ENCODE measurements at places on chromosomes 11 and 22.
A peak's percentile ranks its signal among the peaks of the same experiment; 100 is the strongest.

DNA sequence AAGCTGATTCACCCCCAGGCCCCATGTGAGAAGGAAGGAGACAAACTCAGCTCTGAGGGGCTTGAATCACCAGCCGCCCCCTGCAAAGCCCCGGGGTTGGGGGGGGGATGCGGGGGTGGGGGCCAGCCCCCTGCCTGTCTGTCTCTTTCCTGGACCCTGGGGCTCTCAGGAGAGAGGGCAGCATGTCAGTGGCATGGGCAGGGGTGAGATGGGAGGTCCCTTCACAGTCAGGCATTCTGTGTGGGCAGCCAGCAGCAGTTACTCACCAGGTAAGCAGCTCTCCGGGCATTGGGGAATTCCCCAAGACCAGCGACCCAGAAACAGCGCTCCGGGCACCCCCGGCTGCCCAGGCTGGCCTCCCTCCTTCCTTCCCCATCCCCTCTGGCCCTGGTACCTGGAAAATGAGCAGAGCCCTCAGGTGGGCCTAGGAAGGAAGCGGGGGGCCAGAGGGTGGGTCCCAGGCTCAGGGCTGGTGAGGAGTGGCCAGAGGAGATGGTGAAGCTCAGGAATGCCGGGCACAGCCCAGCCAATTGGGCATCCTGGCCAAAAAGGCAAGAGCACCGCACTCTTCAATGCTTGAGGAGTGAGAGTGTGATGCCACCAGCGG lies 4.2 kb upstream of the LIF start:
- DNase-seq, result no peak

DNA sequence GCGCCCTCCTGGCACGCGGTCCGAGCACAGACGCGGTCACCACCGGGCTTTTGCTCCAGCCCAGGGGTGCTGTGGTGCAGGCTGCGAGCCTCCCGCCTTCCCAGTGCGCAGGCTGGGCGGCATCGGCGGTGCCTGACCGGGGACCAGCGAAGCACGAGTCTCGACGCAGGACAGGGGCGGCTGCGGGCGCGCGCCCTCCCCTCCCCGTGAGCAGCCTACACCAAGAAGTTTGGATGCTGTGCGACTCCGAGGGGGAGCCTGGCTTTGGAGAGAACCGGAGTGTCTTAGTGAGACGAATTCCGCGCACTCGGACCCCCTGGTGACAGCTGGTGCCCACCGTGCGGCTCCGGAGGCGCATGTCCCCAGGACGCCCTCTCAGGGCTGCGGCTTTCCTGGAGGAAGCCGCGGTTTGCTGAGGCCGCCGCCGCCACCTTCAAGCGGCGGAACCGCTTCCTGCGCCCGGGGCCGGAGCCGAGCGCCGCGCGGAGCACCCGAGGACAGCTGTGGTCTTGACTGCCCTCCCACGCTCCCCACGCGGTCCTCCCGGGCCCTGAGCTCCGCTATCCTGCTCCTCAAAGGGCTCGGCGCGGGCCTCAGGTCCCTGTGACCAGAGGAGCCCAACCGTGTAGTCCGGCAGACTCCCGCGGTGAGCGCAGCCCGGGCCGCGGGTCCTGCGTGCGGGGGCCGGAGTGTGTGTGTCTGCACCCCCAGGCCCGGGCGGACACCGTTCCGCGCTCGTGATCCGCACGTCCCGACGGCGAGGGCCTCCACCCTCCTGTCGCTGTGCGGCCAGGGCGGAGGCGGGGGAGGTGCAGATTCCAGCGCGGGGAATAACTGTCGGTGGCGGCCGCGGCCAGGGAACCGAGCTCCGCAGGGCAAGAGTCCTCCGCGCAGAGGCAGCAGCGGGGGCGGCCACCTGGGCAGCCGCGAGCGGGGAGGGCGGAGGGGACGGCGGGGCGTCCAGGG lies 1.7 kb downstream of the FGF3 start:
- no peak for DNase-seq

DNA sequence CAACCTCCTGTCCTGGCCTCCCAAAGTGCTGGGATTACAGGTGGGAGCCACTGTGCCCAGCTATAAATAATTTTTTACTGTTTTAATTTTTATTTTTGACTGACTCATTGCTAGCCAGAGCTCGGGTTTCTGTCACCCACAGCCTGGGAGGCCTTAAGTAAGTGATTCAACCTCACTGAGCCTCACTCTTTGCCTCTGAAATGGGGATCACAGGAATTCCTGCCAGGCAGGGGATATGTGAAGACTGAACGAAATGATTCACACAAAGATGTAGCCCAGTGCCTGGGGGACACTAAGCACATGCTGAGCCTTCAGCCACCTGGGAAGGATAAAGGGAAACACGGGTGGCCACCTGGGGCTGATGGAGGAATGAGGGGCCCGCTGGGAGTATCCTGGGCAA lies 3.8 kb upstream of the LRRC74B start:
- DNase-seq, result no peak

- DNase-seq, result peak; percentile 39
Observed at GRCh38 chr11:118434553-118435289, 1.6 kb upstream of the KMT2A start.

DNA sequence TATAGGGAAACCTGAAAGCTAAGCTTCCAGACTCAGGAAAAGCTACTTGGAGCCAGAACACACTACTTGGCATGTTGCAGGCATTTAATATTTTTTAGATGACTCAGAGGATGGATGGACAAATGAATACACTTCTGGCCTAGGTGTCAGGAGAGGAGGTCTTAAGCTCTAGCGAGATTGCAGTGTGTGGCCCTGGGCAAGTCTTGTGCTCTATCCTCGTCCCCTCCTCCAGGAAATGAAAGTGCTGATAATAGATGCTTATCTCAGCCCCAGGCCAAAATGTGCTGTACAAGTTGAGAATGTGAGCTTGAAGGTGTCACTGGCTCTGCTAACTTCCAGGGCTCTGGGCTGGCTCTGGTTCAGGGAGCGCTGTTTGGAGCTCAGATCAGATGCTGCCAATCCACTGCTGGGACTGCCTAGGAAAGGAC lies 136.3 kb downstream of the PKNOX2 start:
- no peak for DNase-seq

DNA sequence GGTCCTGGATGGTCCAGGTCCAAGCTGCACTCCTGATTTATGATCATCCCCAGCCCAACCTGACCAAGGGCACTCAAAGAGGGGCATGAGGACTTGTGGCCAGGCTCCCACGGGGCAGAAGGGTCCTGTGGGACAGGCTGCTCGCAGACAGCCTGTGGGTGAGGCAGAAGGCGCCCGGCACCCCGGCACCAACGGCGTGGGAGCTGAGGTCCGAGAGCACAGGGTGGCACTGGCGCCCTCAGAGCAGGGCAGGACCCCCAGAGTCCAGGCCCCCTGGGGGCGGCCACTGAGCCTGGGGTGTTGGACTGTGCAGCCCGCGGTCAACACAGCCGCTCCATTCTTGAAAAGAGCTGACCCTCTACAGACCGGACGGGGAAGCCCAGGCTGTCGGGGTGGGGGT lies 3.3 kb downstream of the IL17REL start:
- no peak for DNase-seq

DNA sequence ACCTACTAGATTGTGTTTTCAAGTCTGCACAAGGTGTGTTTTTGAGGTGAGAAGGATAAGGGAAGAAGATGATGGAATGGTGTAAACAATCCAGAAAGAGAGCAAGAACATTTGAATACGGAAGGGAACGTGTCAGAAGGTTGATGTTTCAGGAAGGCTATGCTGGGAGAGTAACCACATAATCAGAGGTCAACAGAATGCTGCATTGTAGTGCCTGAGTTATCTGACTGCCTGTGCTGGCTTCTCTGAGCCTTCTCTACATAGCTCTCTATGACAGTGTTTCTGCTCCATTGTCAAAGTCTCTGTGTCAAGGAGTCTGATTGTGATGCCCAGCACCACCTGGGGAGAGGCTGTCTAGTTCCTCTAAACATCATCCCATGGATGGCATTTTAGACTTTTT lies 74.1 kb downstream of the CYB5R2 start:
- no peak for DNase-seq

GRCh38 chr22:31001124-31001770 lies 32.2 kb downstream of the TUG1 start:
- no peak for DNase-seq

DNA sequence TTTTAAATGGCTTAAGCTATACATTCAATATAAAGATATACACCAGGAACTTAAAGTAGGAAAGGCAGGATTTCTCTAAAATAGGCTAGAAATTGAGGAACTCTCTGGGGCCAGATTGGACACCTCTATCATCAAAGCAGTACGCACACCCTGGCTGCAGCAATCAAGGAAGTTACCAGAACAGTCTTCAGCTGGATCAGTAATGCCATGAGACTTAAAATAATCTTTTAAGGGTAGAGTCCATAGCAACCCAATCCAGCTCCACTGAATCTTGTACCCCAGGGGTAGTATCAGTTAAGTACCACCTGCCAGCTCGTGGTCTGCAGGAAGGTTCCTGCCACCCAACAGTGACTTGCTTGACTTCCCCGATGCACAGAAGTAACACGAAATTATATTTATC lies 3.0 kb downstream of the RDX start:
- DNase-seq, result no peak

DNA sequence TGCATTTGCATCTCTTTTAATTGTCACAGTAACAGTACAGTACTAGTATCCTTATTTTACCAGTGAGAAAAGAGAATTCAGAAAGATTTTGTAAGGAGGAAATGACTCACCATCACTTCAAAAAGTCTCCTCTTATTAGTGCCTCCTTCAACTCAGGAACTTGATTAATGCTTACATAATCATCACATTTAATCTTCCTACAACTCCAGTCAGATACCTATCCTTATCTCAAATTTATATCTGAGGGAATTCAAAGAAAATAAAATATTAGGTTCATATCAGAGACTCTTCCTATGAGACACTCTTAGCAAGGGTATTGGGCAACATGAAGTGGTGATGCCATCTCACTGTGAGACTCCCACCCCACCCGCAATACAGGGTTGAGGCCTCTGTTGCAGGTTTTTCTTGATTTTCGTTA lies 26.1 kb upstream of the CTSC start:
- DNase-seq, result no peak

GRCh38 chr22:35479359-35479758 lies 61.3 kb upstream of the RASD2 start:
- DNase-seq, result no peak

GRCh38 chr22:37439347-37439746 lies 12.1 kb upstream of the ELFN2 start:
- no peak for DNase-seq

GRCh38 chr22:39503630-39504029 lies 1.5 kb downstream of the MIEF1 start:
- no peak for DNase-seq

GRCh38 chr11:77747381-77747969 lies 73.0 kb downstream of the RSF1 start:
- no peak for DNase-seq

GRCh38 chr11:13480198-13480597 lies 15.6 kb downstream of the PTH start:
- DNase-seq, result no peak

GRCh38 chr22:42793848-42794405 lies 63.1 kb downstream of the ARFGAP3 start:
- no peak for DNase-seq

DNA sequence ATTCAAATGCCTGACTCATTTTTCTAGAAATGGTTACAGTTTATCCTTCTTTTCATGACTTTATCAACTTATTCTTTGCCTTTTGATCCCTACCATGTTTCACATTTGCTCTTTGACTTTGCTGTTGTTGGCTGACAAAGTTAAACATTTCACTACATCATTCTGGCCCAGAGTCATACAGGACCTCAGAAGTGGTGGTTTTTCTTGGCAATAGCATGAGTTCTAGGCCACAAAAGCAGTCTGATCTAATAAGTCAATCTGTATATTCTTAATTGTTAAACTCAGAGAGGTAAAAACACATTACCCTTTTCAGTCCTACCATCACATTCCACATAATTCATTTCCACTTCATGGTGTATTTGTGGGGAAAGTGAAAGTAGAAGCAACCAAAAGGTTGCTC lies 763.2 kb upstream of the TENM4 start:
- DNase-seq, result no peak

GRCh38 chr22:22092101-22092500 lies 109.5 kb upstream of the TOP3B start:
- no peak for DNase-seq

GRCh38 chr11:128492461-128492860 lies 94.9 kb downstream of the ETS1 start:
- DNase-seq, result no peak

- no peak for DNase-seq
Observed at GRCh38 chr22:38009000-38009806, 24.8 kb upstream of the SOX10 start.

All from stimulated activated naive CD4-positive, alpha-beta T cell (primary cell).